ENCODE measurements at places on chromosomes 16 and 17.

- DNase-seq: peak; percentile 62
Measured at GRCh38 chr17:3763777-3764170, 37.2 kb downstream of the ITGAE start.

GRCh38 chr17:54153423-54153822 lies 330.7 kb downstream of the KIF2B start:
- no peak for DNase-seq

DNA sequence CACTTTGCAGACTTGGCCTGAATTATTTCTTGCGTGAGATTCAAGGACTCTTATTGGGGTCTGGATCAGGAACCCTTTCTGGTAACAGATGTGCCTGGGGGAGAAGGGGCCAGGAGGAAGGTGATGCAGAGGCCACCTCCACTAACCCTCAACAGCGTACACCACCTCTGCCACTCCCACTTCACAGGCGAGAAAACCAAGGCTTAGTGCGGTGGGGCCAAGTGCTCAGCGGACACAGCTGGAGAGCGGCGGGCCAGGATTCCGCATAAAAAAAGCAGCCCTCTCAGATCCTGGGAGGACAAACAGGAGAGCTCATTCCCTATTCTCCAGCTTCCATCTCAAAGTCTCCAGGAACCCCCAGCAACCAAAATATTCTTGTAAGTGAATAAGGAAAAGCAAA lies 51.4 kb downstream of the SLC7A5 start:
- DNase-seq: no peak

- DNase-seq: no peak
Measured at GRCh38 chr16:29789775-29790182, 772 bp upstream of the KIF22 start.

- peak; percentile 67 for DNase-seq
Measured at GRCh38 chr16:71296584-71297340, 7.6 kb upstream of the CMTR2 start.

DNA sequence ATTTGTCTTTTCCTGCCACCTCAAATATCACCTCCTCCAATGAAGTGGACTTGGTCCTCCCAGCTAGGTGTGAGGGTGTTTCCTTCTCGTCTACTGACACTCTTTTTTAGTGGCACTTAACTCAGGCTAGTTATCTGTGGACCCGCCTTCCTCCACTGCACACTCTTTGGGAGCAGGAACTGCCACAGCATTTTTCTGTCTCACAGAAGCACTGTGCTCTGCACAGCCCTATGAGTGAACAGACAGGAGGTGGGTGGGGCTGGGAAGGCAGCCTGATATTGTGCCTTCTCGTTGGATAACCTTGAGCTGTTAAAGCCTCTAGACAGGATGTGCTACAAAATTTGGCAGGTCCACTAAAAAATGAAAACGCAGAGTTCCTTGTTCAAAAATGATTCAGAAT lies 31.9 kb upstream of the HOXB13 start:
- no peak for DNase-seq

- no peak for DNase-seq
Measured at GRCh38 chr17:59365383-59365981, 34.0 kb downstream of the YPEL2 start.

DNA sequence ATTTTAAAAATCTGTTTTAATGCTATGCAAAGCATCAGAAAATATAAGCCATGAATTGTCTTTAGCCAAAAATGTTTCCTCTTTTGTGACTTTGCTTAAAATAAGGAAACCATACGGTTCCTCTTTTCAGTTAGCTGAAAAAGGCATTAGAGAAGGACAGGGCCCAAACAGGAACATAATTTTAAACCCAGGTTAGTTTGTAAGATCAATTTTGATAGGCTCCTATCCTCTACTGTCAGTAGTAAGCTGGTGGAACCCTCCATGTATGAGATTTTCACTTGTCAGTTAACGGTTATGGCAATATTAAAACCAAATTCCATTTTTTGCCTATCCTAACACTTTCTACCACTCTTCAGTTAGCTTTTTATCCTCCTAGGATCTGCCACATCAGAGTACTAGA lies 4.3 kb downstream of the EVI2B start:
- peak; percentile 75 for DNase-seq

DNA sequence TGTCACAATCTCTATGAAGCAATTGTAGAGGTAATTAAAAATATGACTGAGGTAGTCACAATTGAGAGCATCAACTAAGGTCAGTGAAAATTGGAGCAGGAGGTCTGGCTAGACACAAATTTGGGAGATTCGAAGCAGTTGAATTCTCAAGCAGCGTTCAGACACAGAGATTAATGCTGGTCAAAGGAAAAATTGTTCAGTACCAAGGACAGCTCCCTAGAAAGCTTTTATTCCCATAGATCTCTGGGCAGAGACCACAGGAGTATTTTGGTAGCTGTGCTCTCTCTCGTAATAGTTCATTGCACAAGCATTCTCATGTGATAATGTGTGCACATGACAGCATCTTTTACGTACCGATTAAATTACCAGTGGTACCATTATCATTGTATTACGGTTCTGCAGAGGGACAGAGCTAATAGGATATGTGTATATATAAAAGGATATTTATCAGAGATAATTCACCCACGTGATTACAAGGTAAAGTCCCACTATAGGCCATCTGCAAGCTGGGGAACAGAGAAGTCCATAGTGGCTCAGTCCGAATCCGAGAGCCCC lies 387.5 kb upstream of the HSBP1 start:
- DNase-seq: no peak

DNA sequence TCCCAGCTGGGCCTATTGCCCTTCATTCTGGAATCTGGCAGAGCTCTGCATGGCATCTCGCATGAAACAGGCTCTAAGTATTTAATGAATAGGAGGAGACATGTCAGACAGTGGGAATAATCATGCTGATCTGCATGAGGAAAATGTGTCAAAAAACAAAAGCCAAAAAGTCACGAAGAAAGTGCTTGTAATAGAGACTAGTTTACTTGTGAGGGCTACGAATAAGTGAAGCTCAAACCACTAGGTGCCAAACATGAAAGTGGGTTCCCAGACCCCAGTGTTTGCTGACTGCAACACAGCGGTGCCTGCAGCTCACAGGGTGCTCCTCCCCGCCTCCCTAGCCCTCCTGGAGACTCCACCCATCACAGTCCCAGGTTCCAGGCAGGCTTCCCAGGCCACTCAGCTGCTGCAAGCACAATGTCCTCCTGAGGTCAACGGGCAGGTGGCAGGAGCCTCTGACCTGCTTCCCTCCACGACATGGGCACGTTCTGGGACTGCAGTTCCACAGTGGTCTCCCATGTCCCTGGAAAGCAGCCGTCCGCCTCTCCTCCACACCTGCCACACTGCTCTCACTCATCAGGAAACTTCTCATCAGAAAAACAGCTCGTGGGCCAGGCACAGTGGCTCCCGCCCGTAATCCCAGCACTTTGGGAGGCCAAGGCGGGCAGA lies 96.5 kb downstream of the ANKRD11 start:
- DNase-seq: no peak

DNA sequence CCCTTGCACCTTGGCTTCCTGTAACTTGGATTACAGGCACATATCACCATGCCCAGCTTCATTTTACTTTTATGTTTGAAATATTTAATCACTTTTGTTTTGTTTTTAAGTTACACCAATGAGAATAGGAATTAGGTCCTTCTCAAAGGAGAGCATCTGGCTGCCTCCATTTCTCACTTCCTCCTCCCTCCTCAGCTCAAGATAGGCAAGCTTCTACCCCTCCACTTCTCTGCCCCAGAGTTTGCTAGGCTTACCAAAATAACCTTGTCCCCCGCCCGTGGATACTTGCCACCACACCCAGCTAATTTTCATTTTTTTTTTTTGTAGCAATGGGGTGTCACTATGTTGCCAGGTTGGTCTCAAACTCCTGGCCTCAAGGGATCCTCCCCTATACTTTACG lies 17.9 kb downstream of the GABARAPL2 start:
- DNase-seq: no peak

GRCh38 chr17:42422958-42423712 lies at the start of gene CAVIN1:
Gene CAVIN1 (minus strand): TSS chr17:42423256. CDS start chr17:42423097, 159 bp downstream.
- DNase-seq: peak; percentile 13

- DNase-seq: no peak
Measured at GRCh38 chr17:44959821-44960531, 8.1 kb downstream of the C1QL1 start.

- no peak for DNase-seq
Measured at GRCh38 chr16:53528797-53529196, 25.8 kb upstream of the AKTIP start.
